ENCODE measurements at places on chromosomes 3 and 15.

- no peak for DNase-seq
Observed at GRCh38 chr3:19972054-19972453, 25.2 kb downstream of the RAB5A start.

DNA sequence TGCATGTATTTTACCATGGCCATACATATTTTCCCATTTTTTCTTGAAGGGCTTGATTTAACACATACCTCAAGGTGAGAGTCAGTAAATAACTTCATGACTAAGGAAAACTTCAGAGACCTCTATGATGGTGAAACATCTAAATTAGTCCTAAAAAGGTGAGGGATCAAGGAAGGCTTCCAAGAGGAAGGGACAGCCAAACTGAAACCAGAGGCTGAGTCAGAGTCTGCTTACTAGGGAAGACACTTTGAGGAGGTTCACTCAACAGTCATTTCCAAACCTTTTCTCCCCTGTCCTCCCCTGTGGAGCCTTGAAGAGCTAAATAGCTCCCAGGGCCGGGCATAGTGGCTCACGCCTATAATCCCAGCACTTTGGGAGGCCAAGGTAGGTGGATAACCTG, 206.6 kb downstream of the SHQ1 start:
- DNase-seq, result no peak

- no peak for DNase-seq
Observed at GRCh38 chr15:29045717-29046116, 159.9 kb downstream of the APBA2 start.

GRCh38 chr3:40009991-40010390, 200.6 kb downstream of the MYRIP start:
- DNase-seq, result no peak

GRCh38 chr3:167361306-167361705, 18.8 kb downstream of the ZBBX start:
- DNase-seq, result no peak

- no peak for DNase-seq
Observed at GRCh38 chr3:109336291-109336861, 970 bp downstream of the DPPA4 start.

DNA sequence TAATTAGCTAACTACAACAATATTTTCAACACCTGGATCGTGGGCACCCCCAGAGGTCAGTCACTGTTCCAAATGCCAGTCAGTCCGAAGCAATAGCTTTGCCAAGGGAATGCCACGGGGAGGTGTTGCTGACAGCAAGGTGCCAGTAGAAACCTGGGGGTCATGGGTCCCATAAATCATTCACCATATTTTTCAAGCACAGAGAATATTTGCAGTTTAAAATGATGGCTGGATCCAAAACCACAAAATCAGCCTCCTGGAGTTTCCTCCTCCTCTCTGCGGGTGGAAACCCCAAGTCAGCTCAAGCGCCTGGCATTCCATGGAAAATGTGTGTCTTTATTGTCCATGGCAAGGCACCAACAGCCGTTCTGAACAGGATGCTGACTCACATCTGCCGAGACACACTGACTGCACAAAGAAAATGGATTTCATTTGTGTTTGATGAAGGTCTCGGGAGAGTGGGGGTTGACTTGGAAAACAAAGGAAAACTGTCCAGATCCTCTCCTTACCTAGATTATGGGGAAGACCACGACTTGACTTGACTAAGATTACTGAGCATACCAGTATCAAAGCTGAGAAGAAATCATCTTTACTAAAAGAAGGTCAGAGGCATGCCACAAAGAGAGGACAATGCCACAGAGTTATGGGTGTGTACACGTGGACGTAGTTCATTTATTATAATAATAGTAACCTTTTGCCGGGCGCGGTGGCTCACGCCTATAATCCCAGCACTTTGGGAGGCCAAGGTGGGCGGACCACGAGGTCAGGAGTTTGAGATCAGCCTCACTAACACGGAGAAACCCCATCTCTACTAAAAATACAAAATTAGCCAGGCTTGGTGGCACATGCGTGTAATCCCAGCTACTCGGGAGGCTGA, 26.4 kb downstream of the ANXA2 start:
- no peak for DNase-seq

GRCh38 chr3:95277613-95278012, 1214.8 kb downstream of the NSUN3 start:
- DNase-seq, result no peak

DNA sequence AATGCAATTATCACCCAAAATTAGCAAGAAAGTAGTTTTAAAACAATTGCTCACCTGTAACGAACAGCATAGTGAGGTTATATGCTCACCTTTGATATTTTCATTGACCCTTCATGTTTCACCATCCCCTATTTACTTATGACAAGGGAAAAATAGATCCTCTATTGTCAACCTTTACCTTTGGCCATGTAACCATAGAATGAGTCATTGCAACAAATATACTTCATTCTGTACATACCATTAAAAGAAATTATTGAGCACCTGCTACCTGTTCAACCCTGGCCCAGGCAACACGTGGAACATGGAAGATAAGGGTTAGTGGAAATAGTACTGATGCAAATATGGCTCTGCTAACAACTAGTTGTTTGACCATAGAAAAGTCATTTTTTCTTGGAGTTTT, 20.2 kb downstream of the LSAMP start:
- no peak for DNase-seq

GRCh38 chr3:102699819-102700140, 265.0 kb downstream of the ZPLD1 start:
- DNase-seq, result no peak

- DNase-seq, result no peak
Observed at GRCh38 chr3:100141586-100141985, 27.3 kb upstream of the FILIP1L start.

DNA sequence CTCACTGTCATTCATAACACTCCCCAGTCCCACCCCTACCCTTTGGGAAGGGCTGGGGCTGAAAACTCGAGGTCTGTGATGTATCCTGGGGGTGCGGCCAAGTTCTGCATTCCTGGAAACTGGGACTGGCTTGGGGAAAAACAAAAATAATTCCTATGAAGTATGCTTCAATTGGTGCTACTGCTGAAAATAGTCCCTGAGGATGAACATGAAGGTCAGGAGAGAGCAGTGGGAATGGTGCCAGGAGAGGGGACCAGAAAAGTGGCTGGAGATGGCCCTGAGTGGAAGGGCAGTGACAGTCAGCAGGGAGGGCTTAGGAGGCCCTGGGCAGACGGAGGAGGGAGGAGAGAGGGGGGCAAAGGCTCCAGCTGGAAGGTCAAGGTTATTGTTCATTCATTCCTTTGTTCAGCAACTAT, 4.8 kb upstream of the ISLR start:
- DNase-seq, result no peak

DNA sequence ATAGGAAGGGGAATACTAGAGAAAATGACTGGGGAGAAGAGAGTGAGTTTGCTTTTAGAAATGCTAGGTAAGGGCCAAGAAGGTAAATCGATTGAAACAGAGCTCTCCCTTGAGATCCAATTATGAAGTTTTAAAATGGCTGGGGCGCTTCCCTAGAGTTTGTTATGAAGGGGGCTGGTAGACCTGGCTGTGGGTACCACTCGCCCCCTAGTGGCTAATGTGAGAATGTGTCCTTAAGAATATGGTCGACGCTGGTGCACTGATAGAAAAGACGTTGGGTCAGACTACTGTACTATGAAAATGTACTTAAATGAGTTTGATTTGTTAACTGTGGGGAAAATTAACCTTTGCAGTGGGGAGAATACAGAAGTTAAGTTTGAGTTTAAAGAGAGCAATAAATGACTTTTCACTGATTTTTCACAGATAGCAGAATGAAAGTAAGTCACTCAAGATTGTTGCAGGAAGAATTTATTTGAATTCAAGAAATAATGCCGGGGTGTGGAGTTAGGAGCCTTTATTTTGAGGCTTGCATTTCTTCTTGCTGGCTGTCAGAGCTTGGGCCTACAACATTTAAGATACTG, 9.2 kb downstream of the TMPRSS7 start:
- peak; percentile 41 for DNase-seq

DNA sequence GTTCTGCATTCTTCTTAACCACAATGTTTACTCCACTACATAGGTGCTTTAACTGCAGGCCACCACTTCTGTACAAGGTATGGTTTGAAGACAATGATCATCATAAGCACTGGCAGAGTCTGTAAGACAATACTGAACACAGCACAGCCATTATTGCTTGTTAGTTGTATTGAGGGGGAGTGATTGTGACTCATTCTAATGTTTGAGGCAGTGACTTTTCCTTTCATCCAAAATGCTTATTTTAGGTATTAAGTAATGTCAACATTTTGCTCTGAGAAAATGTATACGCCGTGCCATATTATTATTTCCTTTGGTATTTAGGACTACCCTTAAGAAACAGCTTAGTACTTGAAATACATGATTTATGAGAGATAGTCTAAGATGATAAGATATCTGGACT, 618.2 kb upstream of the ZNF717 start:
- no peak for DNase-seq

GRCh38 chr3:170012683-170013400, 25.0 kb upstream of the GPR160 start:
- no peak for DNase-seq

- no peak for DNase-seq
Observed at GRCh38 chr3:115657168-115657567, 33.9 kb downstream of the GAP43 start.

DNA sequence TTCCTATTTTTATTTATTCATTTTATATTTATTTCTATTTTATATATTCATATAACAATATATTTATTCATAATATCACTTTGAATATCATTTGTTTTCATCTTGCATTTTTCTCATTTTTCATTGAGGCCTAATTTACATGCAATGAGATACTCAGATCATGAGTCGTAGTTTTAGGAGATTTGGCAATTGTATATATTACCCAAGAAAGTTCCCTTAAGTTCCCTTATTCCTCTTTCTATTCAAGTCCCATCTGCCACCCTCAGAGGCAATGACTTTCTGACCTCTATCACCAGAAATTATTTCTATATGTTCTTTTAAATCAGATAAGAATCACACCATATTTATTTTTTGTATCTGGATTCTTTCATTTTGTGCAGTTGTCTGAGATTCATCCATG, 329.1 kb upstream of the TPRG1 start:
- no peak for DNase-seq

DNA sequence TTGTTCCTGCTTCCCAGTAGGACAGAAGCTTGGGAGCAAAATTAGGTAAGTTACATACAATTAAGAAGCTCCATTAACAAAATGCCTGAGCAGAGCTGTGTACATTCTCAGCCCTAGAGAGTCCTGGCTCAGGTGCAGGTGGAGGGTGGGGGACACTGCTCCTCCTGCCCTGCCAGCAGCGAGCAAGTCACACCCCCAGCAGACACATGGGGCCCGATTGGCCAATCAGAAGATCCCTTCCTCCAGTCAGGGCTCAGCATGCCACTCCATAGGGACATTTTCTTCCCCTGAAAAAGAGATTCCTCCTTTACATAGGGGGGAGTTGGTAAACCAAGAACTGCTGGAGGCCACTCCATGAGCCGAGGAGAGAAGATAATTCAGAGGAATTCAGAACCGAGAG, 62.1 kb downstream of the PLXNA1 start:
- DNase-seq, result no peak

DNA sequence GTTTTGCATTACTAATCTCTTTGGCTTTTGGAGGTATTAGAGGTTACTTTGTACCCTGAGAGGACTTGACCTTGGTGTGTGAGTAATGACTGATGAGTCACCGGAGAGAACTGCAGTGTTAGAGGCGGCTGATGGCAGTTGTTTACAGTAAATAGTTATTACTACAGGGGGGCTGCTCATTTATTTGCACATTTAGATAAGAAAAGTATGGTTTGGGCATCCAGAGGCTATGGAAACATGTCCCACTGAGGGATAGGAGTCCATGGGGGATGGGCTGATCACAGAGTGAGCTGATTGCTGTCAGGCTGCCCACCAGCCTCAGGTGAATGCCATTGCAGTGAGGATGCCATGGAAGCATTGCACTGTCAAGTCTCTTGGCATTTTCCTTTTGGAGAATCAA, 17.3 kb upstream of the STAC start:
- DNase-seq, result no peak

Measured in right renal cortex interstitium (tissue), 3 donors.